ENCODE measurements at places on chromosomes 3 and 15.

DNA sequence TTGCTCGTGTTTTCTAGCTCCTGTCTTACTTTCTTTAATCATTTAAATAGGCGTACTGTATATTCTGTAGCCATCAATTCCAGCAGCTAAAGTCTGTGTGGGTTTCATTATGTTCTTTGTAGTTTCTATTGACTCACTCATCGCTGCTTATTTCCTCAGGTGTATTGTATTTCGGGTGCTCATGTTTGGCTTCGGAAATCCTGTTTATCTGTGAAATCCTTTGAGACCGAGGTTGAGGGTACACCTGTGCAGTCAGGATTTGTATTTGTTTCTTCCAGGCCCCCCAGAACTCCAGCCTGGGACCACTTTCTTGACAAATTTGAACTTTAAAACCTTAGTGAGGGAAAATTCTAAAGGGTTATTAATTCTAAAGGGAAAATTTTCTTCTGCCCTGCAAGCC is 2.0 kb upstream of the PAK2 start:
- DNase-seq, result no peak

DNA sequence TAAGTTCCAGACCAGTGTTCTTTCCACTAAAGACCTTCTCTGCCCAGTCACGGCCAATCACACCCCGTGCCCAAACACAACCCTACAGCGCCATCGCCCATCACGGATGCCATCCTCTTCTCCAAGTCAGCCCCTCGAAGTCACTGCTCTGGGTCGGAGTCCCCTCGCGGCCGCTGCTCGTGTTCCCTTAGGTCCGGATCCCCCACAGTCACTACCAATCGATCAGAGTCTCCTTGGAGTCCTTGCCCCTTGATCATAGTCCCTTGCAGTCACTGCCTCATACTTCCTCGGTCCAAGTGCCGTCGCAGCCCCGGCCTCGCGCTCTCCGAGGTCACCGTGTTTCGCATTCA is 461 bp downstream of the PCYT1A start:
- no peak for DNase-seq

GRCh38 chr3:129003578-129004112 is 2.5 kb downstream of the EFCC1 start:
- DNase-seq, result no peak

- no peak for DNase-seq
Observed at GRCh38 chr15:49199666-49200065, 29.6 kb downstream of the GALK2 start.

DNA sequence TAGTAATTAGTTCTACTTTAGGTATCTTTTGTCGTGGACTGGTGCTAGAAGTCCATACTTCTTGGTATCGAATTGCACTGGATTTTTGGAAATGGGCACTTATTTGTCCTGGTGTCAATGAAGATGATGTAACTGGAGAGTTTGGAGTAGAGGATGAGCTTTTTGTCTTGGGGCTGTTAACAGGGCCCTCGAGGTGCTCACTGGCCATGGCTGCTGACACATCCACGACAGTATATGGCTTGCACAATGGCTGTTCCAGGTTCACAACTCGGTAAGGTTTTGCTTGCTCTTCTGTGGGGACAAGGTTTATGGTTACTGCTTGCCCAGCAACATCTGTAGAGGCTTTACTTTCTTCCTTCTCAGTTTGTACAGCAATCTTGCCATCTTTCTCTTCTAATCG is 109.4 kb upstream of the TSPAN3 start:
- no peak for DNase-seq

- no peak for DNase-seq
Observed at GRCh38 chr15:41106947-41107346, 9.1 kb downstream of the INO80 start.

DNA sequence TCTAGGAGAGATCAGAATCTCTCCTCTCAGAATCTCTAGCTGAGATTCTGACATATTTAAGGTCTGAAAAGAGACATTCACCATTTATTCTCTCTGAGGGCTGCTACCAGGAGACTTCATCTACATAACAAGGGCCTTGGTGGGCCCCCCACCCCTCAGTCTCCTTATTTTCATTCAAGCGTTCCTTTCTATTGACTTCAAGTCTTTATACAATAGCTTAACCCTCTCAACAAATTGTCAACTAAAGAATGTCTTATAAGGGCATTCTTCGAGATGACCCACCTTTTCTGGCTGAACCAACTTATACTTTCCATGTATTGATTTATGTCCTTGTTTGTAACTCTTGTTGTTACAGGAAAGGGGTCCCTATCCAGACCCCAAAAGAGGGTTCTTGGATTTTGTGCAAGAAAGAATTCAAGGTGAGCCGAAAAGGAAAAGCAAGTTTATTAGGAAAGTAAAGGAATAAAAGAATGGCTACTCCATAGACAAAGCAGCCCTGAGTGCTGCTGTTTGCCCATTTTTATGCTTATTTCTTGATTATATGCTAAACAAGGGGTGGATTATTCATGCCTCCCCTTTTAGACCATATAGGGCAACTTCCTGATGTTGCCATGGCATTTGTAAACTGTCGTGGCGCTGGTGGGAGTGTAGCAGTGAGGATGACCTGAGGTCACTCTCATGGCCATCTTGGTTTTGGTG is 209.5 kb upstream of the ALCAM start:
- DNase-seq, result no peak

DNA sequence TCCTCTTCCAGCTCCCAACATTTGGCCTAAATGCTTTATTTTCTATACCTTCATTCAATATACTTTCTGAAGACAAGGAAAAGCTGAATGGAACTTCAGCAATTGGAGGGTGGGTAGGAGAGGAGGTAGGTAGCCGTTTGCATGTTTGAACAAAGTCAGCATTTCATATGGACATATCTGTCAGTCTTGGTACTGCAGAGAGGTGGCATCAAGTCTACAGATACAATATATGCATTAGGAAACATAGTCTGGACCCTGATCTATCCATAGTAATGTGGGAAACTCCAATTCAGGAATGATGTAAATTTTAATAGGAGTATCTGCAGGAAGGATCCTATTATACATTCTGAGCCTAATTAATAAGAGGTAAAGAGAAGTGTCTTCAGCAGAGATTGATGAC is 526.4 kb downstream of the MECOM start:
- DNase-seq, result no peak

DNA sequence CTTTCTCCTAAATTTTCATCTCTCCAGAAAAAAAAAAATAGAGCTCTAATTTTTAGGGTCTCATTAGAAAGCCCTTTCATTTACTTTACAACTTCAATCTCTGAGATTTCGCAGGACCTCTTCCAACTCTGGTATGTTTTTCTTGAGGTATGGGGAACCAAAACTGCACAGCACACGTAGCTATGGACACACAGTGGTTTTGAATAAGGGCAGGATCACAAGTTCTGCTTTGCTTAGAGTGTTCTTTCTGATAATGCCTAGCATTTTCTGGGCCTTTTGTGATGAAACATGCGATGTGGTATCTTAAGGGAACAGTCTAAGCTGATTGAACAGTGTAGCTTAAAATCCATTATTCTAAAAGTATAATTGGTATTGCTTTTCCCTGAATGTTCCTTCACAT is 25.3 kb downstream of the ZNF592 start:
- DNase-seq, result no peak

GRCh38 chr3:101854608-101855304 is 5.4 kb downstream of the NFKBIZ start:
- no peak for DNase-seq

DNA sequence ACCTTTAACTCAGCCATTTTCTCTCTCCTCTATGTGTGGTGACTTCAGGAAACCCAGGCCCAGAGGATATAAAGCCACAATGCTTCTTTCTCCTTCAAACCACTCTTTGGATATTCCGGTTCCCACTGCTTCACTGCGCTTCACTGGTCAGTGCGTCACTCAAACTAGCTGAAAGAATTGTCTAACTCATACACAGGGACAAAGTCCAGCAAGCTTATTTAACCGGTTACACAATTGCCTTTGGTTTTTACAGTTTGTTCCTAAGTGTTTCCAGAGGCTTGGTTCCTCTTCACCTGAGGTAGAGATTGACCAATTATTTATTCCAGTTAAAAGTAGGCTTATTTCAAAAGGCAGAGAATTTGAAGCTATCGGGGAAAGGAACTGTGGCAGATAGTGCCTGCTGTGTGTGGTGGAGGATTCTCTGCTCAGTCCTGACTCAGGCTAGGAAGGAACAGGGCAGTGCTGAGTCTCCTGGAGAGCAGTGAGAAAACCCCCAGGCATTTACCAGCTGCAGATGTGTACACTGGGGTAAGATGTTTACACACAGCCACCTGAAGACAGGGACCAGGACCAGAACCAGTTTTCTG is at the start of gene HGD:
HGD (minus strand) TSS at position 145 of the 587 bp plus-strand sequence; CDS start at position 17, 128 bp downstream.
- DNase-seq, result no peak

DNA sequence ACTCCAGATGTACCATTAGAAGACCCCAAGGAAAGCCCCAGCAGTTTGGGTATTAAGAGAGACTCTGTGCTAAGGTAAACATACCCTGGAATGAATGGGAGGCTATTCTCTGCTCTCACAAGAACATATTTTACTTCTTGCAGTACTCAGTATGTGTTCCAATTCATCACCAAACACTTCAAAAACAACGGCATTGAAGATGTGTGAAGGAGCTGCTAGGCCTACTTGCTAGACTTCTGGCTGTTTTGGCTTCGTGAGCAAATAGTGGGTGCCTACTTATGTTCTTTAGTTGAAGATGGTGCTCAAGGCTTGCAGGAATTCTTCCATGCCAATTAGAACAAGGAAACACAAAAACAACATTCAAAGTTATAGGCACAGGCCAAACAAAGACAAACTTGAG is 514.5 kb downstream of the ROBO1 start:
- no peak for DNase-seq

- DNase-seq, result peak; percentile 34
Observed at GRCh38 chr3:149638228-149639092, 19.4 kb downstream of the WWTR1 start.

GRCh38 chr15:73081321-73081958 is 29.2 kb downstream of the NEO1 start:
- peak; percentile 50 for DNase-seq

DNA sequence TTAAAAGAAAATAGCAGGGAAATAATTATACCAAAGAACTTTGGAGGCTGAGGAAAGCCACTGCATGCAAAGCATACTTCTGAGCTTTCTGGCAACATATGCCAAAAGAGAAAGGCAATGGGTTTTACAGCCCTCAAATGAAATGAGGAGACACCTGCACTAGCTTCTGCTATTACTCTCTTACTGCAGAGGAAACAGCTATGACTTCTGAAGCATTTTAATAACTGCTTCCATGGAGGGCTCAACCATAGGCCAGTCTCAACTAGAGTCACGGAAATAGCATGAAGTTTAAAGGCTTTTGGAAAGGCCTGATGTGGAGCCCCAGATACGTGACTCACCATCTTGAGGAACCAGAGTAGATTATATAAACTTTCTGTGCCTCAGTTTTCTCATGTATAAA is 114.8 kb downstream of the OXNAD1 start:
- DNase-seq, result no peak

GRCh38 chr3:20042331-20042730 is 2.1 kb downstream of the KAT2B start:
- no peak for DNase-seq

DNA sequence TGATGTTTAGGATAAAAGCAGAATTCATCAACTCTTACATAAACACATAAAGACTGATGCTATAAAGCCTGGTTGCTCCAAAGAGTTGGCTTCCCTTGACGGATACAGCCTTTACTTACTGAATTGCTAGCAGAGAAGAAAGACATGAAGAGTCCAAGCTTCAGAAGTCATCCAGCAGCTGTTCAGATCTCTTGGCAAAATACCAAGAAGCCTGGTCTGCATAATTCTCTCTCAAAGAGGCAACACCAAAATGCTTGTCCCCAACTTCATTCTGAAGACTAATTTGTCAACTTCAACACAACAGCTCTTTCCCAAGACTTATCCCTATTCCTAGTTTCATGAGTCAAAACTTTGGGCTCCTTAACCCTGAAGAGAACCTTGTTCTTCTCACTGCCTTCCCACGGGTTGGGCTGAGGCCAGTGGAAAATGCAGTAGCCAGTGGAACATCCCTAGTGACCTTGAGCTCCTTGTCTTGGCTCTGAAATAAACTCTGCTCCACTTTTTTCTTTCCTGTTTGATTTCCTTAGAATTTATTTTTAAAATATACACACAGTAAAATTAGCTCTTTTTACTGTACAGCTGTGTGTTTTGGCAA is 119.2 kb upstream of the THBS1 start:
- DNase-seq, result no peak

DNA sequence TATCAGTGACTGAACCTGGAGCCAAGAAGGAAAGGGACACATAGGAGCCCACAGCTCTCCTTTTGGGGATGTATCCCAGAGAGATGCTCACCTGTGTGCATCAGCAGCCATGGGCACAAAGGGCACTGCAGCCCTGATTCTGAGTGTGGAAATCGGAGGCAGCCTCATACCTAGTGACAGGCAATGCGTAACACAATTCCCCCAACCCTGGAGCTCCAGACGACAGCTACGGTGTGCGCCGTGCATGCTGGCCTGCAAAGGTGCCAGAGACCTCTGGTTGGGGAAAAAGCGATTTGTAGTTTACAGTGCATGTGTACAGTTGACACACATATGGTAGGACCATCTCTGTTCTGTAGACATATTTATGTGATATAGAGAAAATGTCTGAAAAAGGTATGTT is 59.0 kb upstream of the PLXNA1 start:
- DNase-seq, result no peak

DNA sequence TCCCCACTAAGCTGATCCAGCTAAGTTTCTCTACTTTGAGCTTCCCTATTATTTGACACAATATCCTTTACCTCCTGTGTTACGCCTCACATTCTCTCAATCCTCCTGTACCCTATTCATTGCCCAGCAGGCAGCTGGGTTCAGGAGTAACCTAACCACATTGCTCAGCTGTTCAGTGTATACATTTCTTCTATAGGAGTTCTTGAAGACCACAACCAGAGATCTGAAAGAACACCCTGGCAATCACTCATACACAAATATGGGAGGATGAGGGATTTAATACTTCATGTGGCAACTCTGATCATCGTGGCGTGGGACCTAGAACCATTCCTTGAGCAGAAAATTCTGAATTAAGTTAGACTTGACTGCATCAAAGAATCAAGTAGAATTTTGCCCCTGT is 346.8 kb upstream of the ARPP21 start:
- DNase-seq, result no peak

- DNase-seq, result no peak
Observed at GRCh38 chr15:65632780-65633375, 11.1 kb downstream of the SLC24A1 start.

DNA sequence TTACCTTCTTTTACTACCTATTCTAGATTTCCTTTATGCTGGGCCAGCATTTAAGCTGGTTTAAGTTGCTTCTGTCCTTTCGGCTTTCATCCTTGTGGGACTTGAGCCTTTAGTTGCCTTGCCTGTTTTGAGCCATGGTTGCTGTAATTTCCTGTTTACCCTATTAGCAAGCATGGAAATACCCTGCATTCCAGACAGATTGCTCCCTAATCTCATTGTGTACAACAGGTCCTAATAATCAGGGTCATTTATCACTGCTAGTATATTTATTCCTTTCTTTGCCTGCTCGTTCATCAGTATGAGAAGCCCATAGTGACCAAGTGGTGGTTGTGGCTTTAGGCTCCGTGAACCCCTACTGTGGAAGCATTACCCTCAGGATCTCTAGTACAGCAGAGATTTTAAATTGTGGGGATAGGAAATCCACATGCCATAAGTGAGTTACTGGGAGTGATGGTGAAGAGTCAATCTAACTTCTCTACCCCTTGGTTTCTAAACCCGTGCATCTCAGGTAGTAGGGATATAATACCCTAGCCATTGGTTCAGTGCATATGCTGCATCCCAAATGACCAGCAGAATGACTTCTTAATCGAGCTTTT is 31.9 kb downstream of the NCK1 start:
- DNase-seq, result peak; percentile 1
